ENCODE measurements at places on chromosomes 1 and 21. TPM values are rescaled to one million over a fixed set of nuclear protein-coding genes. Genes with fewer than 3 reads are reported as not detected.
A peak's percentile ranks its signal among the peaks of the same experiment; 100 is the strongest.

CXADR gene
- 207 TPM for total RNA-seq

ATP1A4 gene
- 0.63 TPM for total RNA-seq

KIF26B gene
- total RNA-seq: 0.76 TPM

KLHDC8A gene
- total RNA-seq: 2.4 TPM

G0S2 gene
- 0.43 TPM for total RNA-seq

OLFML2B gene
- total RNA-seq: 4.3 TPM

DNA sequence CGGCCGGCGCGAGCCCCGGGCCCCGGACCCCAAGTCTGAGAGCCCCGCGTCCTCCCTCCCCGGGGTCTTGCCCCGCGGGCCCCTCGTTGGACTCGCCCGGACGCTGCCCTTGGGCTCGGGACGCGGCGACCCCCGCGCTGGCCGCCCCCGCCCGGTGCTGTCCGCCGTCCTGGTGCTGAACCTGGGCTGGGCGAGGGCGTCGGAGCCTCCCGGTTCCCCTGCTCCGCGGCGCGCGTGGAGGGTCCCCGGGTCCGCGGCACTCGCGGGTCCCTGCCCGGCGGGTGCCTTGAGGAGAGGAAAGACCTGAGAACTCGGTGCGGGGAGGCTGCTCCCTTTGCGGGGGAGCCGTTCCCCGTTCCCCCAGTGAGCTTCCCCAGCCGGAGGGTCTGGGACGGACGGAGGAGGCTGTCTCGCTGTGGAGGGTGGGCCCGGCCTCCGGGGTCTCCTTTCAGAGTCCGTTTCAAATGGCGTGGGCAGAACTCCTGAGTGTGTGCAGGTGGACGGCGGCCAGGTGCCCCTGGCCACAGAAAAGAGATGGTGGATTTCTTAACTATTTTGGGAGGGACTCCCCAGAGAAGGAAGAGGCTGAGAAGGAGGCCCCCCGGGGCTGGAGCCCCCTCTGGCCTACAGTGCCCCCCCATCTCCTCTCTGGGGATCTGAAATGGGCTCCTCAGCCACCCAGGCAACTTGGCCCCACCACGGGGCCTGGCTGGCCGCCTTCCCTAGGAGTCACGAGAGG is 595 bp downstream of the GABRD start:
- DNase-seq: peak; percentile 69

DNA sequence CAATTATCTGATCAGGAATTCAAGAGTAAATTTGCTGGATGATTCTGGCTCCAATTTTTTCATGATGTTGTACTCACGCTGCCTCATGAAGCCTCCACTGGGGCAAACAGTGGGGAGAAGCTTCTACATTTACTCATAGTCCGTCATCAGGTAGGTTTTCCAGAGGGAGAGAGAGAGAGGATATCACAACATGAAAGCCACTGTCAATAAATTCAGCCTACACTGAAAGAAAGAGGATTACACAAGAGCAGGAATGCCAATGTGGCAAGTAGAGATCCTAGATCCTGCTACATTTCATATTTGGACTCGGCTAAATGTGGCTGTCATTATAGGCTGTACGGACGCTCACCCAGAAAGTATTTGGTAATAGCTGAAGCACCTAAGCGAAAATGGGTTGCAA is 819.9 kb downstream of the BRINP3 start:
- DNase-seq: no peak

DNA sequence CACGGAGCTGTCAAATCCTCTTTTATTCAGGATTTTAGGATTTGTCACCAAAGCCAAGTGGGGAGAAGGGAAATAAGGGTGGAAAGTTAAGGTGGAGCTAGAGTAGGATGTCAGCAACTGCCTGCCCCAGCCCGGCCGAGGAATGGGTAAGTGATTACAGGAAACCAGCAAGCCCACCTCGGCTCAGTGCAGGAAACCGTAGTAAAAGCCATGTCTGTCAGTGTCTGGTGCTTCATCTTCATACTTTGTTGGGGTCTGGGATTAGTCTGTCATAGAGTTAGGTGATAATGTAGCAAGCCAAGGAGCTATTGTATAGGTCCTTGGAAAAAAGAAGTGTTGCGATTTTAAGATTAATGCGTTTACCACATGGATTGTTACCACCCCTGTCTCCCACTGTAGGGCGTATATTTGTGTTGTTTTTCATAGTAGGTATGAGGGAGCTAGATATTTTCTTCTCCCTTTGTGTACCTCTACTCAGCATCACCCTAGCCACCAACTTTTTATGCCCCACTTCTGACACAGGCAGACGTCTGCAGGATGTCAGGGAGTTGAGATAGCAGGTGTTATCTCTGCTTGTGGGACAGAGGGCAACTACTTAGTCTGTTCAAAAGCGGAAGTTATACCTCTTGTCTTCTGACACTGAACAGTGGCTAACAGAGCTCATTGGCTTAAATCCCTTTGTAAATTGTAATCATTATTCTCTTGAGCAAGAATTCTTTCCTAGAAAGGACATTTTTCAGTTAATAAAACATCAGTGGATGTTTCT is 253.7 kb downstream of the HHAT start:
- DNase-seq: no peak

- DNase-seq: no peak
Observed at GRCh38 chr1:234551032-234551378, 59.0 kb downstream of the IRF2BP2 start.

- DNase-seq: no peak
Observed at GRCh38 chr1:222043444-222044292, 301.8 kb upstream of the DUSP10 start.

GRCh38 chr1:110258734-110259133 is 48.6 kb downstream of the KCNC4 start:
- no peak for DNase-seq

DNA sequence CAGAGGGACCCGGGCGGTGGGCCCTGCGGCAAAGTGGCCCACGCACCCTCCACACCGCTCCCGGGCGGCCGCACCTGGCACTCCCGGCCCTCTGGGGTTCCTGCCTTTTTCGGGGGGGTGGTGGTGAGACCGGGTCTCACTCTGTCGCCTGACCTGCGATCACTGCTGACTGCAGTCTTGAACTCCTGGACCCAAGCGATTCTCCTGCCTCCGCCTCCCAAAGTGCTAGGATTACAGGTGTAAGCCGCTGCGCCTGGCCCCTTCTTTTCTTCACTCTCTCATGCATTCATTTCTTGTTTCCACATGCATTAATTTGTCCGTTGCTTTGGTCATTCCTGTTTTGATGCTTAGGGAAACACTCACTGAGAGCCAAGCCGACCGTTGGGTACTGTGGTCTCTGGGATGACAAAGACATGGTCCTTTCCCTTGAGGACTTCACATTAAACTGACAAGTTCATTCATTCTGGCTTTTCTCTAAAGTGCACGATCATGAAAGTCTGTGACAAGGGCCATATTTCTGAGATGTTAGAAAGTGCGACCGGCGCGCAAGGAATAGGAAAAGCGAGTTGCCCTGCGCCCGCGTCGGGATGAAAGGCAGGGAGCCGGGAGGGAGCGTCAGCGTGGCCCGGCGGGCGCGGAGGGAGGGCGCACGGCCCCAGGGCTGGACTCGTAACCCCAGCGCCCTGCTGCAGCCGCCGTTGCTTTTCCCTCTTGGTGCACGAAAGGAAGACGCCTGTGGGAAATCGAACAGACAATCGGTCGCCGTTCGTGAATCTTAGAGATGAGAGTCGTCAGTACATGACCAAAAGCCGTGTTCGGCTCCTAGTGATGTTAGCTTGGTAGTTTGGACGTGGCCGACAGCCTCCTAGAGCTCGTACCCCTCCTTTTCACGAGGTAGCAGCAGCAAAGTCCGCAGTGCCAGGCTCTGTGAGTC is 1.0 kb upstream of the MCOLN2 start:
- peak; percentile 61 for DNase-seq

GRCh38 chr1:162388083-162388594 is 6.6 kb downstream of the C1orf226 start:
- DNase-seq: no peak

DNA sequence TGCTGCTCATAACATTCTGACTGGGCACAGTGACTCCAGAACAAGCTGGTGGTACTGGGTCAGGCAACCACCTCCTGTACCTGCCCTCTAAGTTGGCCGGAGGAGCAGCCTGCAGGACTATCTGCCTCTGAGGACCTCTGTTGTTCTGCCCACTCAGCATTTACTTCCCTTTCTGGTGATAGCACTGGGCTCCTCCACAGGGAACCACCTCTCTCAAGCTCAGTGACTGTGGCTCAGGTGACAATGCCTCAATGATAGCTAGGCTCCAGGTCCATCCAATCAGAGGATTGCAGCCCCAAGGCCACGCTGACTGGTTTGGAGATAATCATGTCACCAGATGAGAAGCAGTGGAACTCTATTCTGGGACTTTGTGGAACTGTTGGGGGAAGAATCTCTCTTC is 15.8 kb downstream of the SLC41A1 start:
- DNase-seq: no peak

- DNase-seq: peak; percentile 82
Observed at GRCh38 chr1:216095400-216095799, 327.8 kb downstream of the USH2A start.

DNA sequence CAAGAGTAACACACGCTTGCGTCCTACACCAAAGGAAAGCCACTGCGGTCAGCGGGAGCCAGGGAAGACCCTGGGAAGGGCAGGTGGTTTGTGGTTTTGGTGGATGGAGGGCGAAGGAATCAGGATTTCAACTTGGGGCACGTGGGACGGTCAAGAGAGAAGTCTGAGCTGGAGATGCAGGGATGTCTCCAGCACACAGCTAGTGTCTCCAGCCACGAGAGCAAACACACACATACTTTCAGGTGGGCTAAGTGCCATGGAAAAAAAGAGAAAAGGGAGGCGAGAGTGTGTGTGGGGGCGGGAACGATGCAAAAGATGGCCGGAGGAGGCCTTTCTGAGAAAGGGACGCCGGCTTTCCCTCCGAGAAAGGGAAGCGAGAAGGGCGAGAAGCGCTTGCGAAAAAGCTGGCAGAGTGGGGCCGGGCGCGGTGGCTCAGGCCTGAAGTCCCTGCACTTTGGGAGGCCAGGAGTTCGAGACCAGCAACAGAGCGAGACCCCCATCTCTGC is 1.4 kb upstream of the SRRM1 start:
- DNase-seq: peak; percentile 41

DNA sequence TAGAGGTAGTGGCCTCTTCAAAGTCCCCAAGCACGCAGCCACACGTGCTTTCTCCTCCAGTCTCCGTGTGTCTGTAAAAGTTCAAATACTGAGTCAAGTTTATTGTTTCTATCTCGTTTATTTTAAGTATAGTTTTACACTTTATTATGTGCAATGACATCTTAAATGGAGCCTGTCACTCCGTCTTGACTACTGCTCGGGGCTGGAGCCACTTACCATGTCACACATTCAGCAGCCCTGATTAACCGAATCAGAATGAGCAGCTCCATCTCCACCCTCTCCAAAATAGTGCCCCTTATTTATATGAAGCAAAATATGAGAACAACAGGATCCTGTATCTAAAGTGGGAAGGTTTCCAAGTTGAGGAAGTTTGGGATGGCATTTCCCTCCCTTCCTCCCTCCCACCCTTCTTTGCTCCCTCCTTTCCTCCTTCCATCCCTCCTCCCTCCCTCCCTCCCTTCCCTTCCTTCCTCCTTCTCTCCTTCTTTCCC is 201.0 kb downstream of the PBX1 start:
- no peak for DNase-seq

Measured in GM23338 (cell line).